ENCODE measurements at places on chromosomes 7 and 10. TPM values are rescaled to one million over a fixed set of nuclear protein-coding genes. Genes with fewer than 3 reads are reported as not detected.

Gene RET
- 0.29 TPM for total RNA-seq

Gene TAS2R60
- not detected for total RNA-seq

Gene SPOCK2
- total RNA-seq: 291 TPM

Gene LRRC17
- 0.31 TPM for total RNA-seq

Gene OR13A1
- total RNA-seq: not detected

Gene SPACDR
- total RNA-seq: 5.6 TPM

Gene PPP1R9A
- total RNA-seq: 0.19 TPM

Gene CLIP2
- total RNA-seq: 2.4 TPM

Gene RPEL1
- not detected for total RNA-seq

Gene TMEM139
- 1.5 TPM for total RNA-seq

Gene C10orf105
- 0.43 TPM for total RNA-seq

Gene ADCYAP1R1
- 0.12 TPM for total RNA-seq

Gene SGCE
- total RNA-seq: 1.6 TPM

Gene NRBF2
- 30.1 TPM for total RNA-seq

Gene SEMA3D
- total RNA-seq: 0.24 TPM

Gene CRTAC1
- not detected for total RNA-seq

Gene PKD2L1
- total RNA-seq: 0.30 TPM

Gene STOX1
- total RNA-seq: 0.41 TPM

Gene POM121
- total RNA-seq: 63.4 TPM

Gene STEAP2
- total RNA-seq: not detected

Gene DPP6
- not detected for total RNA-seq

Gene TMEM196
- total RNA-seq: not detected

Gene PRR15
- total RNA-seq: not detected

Gene LEP
- not detected for total RNA-seq

Gene ZMIZ2
- total RNA-seq: 101 TPM

Gene AKR1D1
- not detected for total RNA-seq

Gene ASAH2B
- total RNA-seq: 12.0 TPM
